ENCODE measurements at places on chromosomes 1 and 21.

- DNase-seq: no peak
- no peak overlapping the region for H3K4me3 ChIP-seq
- H3K27ac ChIP-seq: no peak overlapping the region
- H3K36me3 ChIP-seq: no peaks in the 10 kb centered on the region
- H3K27me3 ChIP-seq: no peaks in the 10 kb centered on the region
Observed at GRCh38 chr21:45209685-45210284, 77.9 kb downstream of the POFUT2 start.

DNA sequence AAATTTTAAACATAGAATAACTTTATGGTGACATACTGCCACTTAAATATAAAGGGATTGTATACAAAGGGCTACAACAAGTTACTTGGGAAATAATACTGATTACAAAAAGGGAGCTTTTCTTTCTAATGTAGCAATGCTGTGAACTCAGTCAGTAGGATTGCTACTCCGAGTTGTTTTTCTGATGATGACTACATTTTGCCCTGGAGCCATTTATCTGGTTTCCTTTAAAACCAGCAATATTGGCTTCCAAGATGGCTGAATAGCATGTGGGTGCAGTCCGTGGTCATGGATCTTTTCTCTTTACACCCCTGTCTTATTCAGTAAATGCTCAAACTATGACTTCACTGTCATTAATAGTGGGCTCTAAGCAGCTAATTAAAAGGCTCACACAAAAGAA, 92.6 kb upstream of the NEK7 start:
- H3K27me3 ChIP-seq: no peaks in the 10 kb centered on the region
- no peaks in the 10 kb centered on the region for H3K36me3 ChIP-seq
- H3K27ac ChIP-seq: no peak overlapping the region
- DNase-seq: no peak
- no peaks in the 10 kb centered on the region for H3K4me1 ChIP-seq

- no peak overlapping the region for H3K27ac ChIP-seq
- H3K4me1 ChIP-seq: no peaks in the 10 kb centered on the region
- no peak for DNase-seq
- no peak overlapping the region for H3K4me3 ChIP-seq
- H3K36me3 ChIP-seq: no peaks in the 10 kb centered on the region
Observed at GRCh38 chr1:173393659-173394000, 83.5 kb upstream of the PRDX6 start.

DNA sequence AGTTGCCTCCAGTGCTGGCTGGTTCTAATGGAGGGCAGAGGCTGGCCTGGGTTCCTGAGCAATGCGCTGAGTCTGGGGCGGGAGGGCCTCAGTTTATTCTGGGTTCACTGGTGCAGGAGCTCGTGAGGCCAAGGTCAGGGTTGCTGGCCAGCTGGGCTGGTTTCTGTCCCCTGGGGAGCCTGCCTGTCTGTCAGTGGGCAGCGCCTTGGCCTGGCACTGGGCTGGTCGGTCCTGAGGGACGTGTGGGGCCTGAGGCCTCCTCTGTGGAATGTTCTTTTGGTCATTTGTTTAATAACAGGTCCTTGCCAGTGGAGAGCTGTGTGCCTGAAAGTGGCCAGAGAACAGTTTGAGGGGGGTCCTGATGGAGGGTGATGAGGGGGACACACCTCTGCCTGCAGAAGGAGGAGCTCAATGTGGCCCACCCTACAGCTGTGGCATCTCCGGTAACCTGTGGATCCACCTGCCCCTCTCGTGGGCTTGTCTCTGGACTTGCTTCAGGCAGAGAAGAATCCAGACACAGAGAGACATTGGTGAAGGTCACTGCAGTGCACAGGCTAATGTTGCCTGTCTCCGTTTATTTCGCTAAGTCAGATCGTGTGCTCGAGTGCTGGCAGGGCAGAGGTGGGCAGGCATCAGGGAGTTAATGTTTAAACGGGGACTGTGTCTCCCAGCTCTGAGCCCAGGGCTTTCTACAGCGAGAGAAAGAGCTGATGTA, 34.6 kb downstream of the COQ8A start:
- H3K4me1 ChIP-seq: peaks cover 23% of the 10 kb centered on the region
- H3K27me3 ChIP-seq: no peaks in the 10 kb centered on the region
- DNase-seq: peak; percentile 61
- H3K4me3 ChIP-seq: no peak overlapping the region
- peak overlapping the region; percentile 93 for H3K27ac ChIP-seq

DNA sequence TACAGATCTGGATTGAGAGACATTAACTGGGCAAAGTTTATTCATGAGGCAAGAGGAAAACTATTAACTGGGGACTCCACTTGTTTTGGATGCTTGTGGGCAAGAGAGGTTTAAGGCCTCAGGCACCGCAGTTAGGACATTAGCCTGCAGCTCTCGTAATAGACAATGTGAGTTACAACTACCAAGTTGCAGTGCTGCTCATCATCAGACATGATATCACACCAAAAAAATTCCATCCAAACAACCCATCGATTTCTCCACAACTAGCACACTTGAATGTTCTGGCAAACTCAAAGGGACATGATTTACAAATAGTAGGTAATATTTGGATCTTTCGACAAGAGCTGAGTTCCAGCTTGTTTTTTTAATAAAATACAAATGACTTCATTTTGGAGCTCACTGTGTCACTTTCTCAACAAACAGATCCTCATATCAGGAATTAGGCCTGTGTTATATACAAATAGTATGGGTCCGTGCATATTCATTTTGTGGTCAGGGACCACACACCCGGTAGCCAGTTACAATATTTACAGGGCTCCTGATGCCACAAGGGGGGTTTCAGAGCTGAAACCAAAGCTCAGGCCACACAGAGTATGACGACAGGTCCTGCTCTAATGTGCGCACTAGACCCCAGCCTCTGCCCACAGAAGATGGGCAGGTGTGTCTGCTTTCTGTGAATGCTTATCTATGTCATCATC, 128.0 kb downstream of the TGFBR3 start:
- H3K27ac ChIP-seq: peak overlapping the region; percentile 18
- peaks cover 18% of the 10 kb centered on the region for H3K4me1 ChIP-seq
- H3K4me3 ChIP-seq: no peak overlapping the region
- H3K36me3 ChIP-seq: no peaks in the 10 kb centered on the region

GRCh38 chr21:32206631-32207405, 72.0 kb downstream of the MIS18A start:
- DNase-seq: no peak
- no peaks in the 10 kb centered on the region for H3K36me3 ChIP-seq
- no peak overlapping the region for H3K4me3 ChIP-seq
- H3K27me3 ChIP-seq: no peaks in the 10 kb centered on the region

- H3K36me3 ChIP-seq: no peaks in the 10 kb centered on the region
- no peaks in the 10 kb centered on the region for H3K27me3 ChIP-seq
- no peaks in the 10 kb centered on the region for H3K4me1 ChIP-seq
- no peak overlapping the region for H3K4me3 ChIP-seq
- no peak for DNase-seq
Observed at GRCh38 chr1:98706173-98706843, 44.8 kb downstream of the SNX7 start.

GRCh38 chr1:214515544-214516433, 35.6 kb downstream of the PTPN14 start:
- no peak overlapping the region for H3K4me3 ChIP-seq
- H3K27me3 ChIP-seq: no peaks in the 10 kb centered on the region
- DNase-seq: no peak
- no peaks in the 10 kb centered on the region for H3K36me3 ChIP-seq
- H3K4me1 ChIP-seq: peaks cover 4% of the 10 kb centered on the region

DNA sequence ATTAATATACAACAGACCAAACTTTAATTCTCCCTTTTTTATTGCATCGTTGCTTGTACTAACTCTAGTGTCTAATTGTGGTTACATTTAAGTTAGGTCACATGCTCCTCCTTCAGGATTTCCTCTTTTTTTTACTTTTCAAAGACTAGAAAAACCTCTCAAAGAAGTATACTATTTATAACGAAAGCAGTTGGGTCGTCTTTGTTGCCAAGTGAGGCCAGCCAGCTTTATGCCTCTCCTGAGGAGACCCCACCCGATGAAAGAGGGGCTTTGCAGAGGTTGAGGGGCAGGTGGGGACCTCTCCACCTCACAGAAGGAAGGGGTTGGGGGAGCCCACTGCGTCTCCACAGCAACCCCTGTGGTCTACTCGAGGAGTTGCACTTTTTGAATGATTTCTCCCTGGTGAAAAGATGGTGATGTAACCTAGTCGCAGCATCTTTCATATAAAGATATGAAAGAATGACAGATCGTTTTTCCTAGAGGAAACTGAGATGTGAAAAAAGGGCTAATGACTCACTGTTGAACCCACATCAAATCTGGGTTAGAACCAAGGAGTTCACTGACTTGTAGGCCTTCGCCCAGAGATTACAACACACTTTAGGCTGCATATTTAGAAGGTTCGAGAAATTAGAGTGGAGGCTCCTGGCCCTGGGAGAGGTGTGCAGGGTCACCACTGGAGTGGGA, 6.4 kb downstream of the TGFB2 start:
- peak; percentile 46 for DNase-seq
- H3K27me3 ChIP-seq: no peaks in the 10 kb centered on the region
- H3K4me3 ChIP-seq: peak overlapping the region; percentile 21
- no peaks in the 10 kb centered on the region for H3K36me3 ChIP-seq

DNA sequence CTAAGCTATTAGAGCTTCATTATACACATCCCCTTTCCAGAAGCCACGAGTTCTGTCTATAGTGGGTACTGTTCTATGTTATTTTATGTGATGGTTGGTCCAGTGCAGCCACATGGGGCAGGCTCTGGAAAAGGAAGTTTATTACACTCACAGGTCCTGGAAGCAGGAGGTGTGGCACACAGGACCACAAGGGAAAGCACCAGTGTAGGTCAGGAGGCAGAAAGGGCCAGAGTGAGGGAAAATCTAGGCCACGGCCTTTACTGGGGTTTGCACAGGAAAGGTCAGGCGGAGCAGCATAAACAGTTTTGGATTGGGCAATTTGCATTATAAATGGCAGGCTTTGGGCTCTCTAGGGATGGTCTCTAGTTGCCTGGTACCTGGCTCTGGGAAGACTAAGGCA, 21.8 kb upstream of the CNIH3 start:
- H3K27ac ChIP-seq: no peak overlapping the region

DNA sequence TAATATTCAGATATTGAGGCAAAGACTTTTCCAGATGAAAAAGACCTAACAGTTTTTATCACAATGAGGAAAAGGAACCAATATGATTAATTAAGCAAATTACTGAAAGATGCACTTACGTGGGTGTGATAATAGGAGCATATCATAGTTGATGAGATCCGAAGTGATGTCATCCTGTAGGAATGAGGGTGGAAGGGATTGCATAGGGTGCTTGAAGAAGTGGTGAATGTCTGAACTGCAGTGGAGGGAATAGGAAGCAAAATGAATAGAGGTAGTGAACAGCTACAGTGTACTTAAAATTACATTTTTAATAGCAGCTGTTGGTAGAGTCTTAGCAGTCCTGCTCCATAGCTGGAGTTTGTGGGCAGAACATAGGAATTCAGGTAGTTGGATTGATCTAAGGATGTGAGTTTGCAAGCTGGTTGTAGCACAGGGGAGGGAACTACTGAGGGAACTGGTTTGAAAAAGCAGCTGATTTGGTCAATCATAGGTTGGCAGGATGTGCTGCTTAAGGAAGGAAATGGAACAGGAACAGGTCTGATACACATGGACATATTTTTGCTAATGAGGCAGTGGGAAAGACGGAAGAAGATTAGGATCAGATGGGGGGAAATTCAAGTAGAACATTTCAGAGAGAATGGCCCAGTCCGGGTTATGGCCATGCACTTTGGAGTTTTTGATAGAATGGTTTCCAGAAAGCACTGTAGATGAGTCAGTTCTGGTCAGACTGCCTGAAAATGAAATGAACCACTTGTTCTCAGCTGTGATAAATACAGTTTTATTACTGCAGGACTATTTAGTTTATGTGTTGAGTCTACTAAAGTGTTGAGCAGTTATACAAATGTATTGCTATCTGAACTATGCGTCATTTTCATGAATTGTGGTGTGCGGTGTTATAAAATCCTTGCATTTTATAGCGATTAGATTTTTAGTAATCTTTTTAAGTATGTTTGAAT, 155.8 kb downstream of the RYR2 start:
- H3K27ac ChIP-seq: no peak overlapping the region
- no peak overlapping the region for H3K4me3 ChIP-seq
- no peaks in the 10 kb centered on the region for H3K27me3 ChIP-seq
- no peak for DNase-seq

DNA sequence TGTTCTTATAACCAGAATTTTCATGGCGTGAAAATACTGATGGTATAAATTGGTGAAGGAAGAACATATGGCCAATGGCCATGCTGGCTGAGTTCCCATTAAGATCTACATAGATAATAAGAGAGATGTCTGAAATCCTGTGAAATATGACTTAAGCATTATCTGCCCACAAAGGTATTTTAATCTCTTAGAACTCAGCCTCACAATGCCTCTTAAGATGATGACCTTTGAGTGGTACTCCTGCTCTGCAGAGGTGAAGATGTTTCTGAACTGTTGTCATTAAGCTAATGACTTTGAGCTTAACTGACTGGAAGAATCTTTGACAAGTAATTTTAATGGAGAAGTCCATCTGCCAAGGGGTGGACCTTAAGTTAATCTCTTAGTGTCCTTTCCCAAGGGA, 148.7 kb downstream of the ZNF326 start:
- H3K4me3 ChIP-seq: no peak overlapping the region
- no peaks in the 10 kb centered on the region for H3K27me3 ChIP-seq
- DNase-seq: no peak
- no peaks in the 10 kb centered on the region for H3K36me3 ChIP-seq

- no peaks in the 10 kb centered on the region for H3K4me1 ChIP-seq
- no peak overlapping the region for H3K4me3 ChIP-seq
- no peak overlapping the region for H3K27ac ChIP-seq
Observed at GRCh38 chr1:159089184-159089791, 12.7 kb upstream of the AIM2 start.

- H3K27me3 ChIP-seq: no peaks in the 10 kb centered on the region
- peak; percentile 77 for DNase-seq
- H3K27ac ChIP-seq: no peak overlapping the region
- H3K36me3 ChIP-seq: no peaks in the 10 kb centered on the region
Observed at GRCh38 chr1:22709891-22710700, 543 bp upstream of the EPHB2 start.

All from ovary (tissue), 10 donors.